ENCODE measurements at places on chromosomes 1 and 21.

- peak; percentile 41 for DNase-seq
Measured at GRCh38 chr21:43893536-43894205, 28.6 kb downstream of the AGPAT3 start.

DNA sequence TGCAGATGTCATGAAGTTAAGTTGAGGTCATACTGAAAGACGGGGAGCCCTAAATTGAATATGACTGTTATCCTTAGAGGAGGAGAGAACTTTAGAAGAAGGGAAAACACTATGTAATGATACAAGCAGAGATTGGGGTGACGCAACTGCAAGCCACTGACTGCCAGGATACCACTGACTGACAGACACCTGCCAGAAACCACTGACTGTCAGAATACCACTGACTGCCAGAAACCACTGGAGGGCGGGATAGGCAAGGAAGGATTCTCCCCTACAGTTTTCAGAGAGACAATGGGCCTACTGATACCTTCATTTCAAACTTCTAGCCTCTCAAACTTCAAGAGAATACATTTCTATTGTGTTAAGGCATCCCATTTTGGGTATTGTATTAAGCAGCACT, 388.7 kb downstream of the USH2A start:
- no peak for DNase-seq

DNA sequence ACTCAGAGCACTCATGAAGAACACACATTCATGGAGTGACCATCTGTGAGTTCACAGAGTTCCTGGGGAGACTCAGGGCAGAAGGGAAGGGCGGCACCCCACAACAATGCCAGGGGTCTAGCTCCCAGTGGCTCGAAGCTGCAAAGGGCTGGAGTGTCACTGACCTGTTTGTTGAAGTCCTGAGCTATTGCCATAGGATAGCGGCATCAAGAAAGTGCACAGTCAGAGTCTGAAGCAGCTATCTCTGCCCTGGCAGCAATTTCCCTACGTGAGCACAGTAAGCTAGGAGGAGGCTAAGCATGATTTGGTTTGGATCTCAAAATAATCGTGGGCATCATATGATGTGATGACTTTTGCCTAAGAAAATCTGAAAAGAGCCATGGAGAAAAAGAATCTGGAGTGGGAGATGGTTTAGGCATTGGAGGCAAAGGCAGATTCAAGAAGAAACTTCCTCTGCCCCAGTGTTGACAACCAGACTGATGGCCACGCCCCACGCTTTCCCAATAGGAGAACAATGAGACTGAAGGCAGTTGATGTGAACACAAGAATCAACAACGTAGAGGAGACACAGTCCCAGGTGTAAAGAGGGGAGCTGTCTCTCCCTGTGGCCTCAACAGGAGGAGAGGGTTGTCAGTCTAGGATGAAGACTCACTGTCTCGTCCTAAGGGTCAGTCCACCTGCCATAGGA, 100.0 kb upstream of the SLC25A33 start:
- no peak for DNase-seq

DNA sequence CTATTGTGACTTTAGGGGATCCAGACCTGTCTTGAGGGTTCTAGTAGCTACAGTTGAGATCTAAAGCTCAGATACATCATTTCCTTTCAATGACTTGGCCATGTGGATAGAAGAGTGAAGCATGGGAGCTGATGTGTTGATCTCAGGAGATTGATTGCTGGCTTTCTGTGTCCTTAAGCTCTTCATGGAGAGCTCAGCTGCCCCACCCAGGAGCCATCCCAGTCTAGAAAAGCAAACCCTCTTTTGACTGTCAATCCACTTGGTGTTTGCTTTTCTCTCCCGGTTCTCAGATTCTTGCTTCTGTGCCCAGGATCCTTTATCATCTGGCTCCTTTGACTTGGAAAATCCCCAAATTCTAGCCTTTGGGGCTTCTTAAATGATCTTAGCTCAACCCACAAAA, 87.2 kb downstream of the ATP1A1 start:
- no peak for DNase-seq

GRCh38 chr1:230384380-230385157, 41.6 kb downstream of the PGBD5 start:
- DNase-seq: no peak

GRCh38 chr1:185487026-185487425, 170.0 kb upstream of the IVNS1ABP start:
- DNase-seq: no peak

GRCh38 chr21:31470896-31471694, 127.0 kb upstream of the TIAM1 start:
- no peak for DNase-seq

GRCh38 chr1:37475380-37476086, 1.2 kb downstream of the ZC3H12A start:
- no peak for DNase-seq

DNA sequence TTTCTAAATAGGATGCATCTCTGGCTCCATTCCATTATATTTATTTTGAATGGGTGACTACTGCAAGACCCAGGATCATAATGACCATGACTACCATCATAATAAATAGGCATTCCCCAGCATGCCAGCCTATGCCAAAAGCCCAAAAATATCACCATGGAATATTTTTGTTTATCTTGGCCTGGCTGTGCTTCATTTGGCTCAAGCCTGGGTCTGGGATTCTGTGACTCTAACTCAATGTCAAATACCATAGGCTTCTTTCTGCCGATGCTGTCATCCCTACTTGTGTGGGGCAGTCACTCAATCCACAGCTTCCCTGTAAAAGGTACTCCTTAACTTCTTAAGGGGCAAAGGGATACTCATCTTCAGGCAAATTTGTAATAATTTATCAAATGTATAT, 66.6 kb downstream of the DIRAS3 start:
- no peak for DNase-seq

DNA sequence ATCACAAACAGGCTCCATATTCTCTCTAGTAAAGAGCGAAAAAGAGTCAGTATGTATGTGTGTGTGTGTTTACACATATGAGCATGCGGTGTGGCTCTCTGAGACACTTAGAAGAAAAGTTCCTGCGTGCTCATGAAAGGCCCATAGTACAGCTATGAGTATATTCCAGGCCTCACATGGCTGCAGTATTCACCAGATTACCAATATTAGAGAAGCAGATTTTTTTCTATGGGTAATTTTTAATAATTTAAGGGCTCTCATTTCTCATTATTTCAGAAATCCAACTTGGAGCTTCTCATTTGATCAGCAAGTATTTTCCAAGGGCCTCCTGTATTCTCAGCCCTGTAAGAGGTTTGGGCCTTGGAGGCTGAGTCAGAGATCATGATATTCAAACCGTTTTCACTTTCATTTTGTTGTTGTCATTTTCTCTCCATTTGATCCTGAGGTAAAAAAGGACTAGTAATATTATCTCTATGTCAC, 232.9 kb upstream of the SGIP1 start:
- DNase-seq: peak; percentile 12

GRCh38 chr21:17925899-17926298, 106.7 kb upstream of the C21orf91 start:
- DNase-seq: no peak

- no peak for DNase-seq
Measured at GRCh38 chr1:71522721-71523120, 441.9 kb upstream of the ZRANB2 start.

- no peak for DNase-seq
Measured at GRCh38 chr1:5376538-5377247, 615.5 kb downstream of the NPHP4 start.

- DNase-seq: no peak
Measured at GRCh38 chr21:45465105-45465504, 60.1 kb downstream of the COL18A1 start.

DNA sequence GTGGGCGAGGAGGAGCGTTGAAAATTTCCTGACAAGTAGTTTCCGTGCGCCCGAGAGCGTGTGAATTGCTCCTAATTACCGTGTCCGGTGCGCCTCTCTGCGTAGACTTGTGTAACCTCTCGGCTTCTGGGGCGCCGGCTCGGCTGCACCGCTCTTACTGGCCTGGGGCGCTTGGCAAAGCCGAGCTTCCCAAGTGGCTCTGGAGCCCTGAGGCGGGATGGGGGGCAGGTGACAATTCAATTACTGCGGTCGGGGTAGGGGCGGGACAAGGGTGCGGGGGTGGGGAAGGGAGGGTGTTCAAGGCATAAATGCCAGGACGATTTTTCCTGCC, 392 bp upstream of the DMRTA2 start:
- DNase-seq: no peak

GRCh38 chr1:232016616-232017015, 390.0 kb downstream of the DISC1 start:
- DNase-seq: no peak

DNA sequence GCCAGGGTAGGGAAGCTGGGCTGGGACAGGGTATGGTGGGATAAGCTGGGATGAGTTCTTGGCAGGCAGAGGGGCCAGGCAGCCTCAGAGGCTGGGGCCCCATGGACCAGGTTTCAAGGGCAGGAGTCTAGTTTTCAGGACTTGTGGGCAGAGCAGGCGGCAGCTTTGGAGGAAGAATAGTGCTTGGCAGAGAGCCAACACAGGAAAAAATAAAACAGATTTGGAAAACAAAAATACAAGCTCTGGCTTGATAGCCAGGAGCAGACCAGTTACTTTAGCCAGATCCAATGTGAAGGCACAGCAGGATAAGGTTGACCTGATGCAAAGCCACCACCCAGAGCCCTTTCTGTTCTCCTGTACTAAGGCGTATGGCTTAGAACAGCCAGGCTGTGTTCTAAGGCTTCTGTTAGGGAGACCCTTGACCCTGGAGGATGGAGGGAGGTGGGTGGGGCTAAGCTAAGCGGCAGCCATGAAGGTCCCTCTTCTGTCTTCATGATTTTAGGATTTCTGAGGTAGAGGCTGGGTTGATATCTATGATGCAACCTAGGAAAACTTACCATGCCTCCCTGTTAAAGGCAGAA, 5.5 kb downstream of the TRAF5 start:
- no peak for DNase-seq

- no peak for DNase-seq
Measured at GRCh38 chr1:66556161-66556611, 22.2 kb downstream of the SGIP1 start.

GRCh38 chr1:84504580-84505492, 1.4 kb upstream of the SPATA1 start:
- no peak for DNase-seq
